NCI-H1930 (cell line): ENCODE measurements at places on chromosomes 6 and 20.

DNA sequence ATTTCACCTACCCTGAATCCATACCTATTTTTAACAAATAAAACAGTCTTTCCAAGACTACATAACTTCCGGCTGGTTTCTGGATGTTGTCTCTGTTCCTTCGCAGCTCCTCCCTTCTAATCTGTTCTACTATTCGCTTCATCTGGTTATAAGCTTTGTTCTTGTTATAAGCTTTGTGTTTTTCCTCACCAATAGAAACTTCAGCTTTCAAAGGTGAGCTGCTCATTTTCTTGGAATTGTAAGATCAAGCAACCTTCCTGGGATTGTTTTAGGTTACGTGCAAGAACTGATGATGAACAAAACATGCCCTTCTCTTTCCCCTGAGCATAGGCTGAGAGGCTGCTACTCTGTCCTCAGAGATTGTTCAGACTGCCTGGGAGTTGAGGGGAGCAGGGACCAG lies 2.1 kb downstream of the GFOD1 start:
- no peak for DNase-seq

- no peak for DNase-seq
Measured at GRCh38 chr6:115986026-115986425, 74.7 kb downstream of the FRK start.

DNA sequence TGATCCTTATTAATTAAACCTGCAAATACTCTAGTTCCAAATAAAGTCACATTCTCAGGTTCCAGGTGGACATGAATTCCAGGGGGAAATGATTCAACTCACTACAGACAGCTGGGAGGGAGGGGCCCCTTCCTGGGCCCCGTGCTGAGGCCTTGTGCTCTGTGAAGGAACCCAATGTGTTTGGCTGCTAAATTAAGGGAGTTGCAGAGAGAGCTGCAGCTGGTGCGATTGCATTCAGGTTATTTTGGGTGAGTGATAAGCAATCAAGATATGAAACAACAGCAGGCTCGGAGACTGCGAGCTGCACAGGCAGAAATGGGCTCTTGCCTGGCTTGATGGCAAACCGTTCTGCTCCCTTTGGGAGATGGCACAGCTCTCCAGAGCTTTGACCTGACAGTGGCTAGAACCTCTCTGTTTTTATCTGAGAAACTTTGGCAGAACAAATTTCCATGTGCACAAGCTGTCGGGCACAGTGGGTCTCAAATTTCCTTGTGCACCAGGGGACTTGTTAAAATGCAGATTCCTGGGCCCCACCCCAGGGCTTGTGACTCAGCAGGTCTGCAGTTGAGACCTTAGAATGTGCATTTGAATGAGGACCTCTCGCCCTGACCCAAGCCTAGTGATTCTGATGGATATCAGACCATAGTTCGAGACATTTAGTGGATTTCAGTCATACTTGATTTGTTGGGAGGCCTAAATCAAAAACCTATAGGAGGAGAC lies 9.8 kb downstream of the MAPK13 start:
- no peak for DNase-seq

- no peak for DNase-seq
Measured at GRCh38 chr6:30886897-30887255, 2.6 kb downstream of the DDR1 start.

- DNase-seq: no peak
Measured at GRCh38 chr20:24297993-24298392, 171.4 kb upstream of the SYNDIG1 start.

- DNase-seq: no peak
Measured at GRCh38 chr20:48731536-48731935, 96.3 kb downstream of the PREX1 start.

DNA sequence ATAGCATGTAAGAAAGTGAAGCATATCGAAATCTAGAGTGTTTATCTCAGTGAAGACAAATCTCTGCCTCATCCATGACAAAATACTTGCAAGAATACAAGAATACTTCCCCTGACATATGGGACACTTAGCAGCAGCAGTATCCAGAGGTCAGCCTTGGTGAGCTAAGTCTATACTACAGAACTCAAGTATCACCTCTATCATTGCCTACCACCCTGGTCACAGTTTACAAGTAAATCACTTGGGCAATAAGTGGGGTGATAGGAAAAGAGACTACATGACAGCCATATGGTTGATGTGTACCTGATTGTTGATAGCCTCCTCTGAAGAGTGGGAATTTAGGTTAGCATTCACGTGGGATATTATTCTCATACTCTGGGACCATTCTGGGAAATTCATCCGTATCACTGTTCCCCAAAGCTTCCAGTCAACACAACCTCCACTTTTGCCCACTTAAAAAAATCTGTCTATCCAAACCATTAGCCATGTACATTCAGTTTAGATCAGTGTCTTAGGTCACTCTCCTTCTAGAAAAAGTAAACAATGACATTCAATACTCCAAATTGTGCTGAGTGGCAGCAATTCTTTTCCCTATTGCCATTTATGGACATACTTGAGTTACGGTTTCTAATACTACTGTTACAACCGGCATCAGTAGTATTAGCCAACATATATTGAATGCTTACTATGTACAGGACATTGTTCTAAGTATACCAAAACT lies 118.2 kb upstream of the PRSS16 start:
- no peak for DNase-seq

DNA sequence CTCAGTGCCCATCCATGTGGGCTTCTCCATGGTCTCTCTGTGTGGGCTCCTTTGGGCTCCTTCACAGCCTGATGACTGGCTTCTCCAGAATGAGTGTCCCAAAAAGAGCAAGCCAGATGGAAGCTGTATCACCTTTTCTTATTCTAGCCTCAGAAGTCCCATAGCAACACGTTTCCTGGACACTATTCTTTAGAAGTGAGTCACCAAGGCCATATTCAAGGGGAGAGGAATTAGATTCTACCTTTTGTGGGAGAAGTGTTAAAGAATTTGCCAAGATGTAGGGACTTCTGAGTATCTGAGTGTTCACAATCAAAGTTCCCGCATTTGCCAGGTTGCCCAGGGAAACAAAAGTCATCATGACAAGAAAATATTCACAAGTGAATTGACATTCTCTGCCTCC lies 20.7 kb upstream of the TBC1D22B start:
- no peak for DNase-seq

DNA sequence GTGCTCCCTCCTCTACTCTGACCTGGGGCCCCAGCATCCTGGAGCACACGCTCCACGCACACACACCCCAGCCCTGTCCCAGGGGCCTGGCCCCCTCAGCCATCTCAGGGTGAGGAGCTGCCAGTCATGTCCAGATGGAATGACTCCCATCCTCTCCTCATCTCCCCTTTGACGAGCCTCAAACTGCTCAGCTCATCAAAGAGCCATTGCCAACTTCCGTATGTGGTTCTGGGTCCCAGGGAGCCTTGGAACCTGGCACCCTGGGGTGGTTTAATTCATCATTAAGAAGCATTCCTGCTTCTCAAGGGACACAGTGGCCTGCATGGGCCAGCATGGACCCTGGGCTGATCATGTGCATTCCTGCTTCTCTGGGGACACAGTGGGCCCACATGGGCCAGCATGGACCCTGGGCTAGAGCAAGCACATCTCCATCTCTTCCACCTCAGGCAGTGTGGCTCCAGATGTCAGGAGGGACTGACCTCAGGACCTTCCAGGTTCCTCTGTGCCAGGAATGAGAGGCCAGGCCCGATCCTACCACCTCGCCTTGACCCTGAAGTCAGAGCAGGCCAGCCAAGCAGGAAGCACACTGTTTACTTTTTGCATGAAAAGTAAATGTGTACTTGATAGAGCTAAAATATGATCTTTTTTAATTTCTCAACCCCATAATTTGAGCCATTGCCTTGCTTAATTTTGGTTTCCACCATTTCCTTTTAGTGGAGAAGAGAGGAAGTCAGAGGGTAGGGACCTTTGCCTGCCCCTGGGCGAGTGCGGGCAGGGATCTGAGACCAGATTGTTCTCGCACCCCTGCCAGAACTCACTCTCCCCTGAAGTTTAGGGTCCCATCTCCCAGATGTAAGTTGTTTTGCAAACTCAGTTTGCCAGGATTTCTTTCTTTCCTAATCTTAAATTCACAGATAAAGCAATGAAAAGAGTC lies 26.1 kb downstream of the SPATA2 start:
- no peak for DNase-seq

DNA sequence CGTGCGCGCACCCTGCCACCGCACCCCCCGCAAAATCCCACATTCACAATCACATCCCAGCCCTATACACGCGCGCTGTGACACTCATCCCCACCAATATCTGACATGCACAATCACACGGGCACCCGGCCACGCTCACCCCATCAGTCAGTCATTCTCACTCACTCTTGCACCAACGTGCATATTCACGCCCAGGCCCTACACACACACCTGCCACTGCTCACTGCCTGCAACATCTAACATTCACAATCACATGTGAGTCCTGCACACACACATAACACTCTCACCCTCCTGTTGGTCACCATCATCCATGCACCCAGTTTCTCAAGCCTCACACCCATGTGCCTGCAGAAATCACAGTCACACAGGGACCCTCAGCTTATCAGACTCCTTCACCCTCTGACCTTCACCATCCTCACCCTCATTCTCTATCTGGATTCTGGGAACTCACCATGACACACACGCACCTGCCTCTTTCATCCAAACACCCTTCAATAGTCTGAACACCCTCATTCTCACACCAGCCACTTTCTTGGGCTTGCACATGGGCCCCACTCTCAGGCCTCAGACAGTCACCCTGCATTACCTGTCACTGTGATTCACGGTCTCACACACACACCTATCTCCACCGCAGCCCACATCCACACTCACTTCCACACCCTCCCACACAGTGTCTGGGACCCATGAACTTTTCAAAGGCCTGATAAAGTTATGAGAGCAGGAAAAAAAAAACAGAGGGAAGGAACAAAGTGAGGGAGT lies 748 bp upstream of the ATP9A start:
- no peak for DNase-seq

- no peak for DNase-seq
Measured at GRCh38 chr6:18263418-18264218, 712 bp downstream of the DEK start.
